ENCODE measurements at places on chromosomes 6 and 20.

- no peak for DNase-seq
These were observed 151.7 kb downstream of the TMEM200A start for GRCh38 chr6:130517444-130517931.

GRCh38 chr6:135906542-135906941 lies 55.0 kb downstream of the PDE7B start:
- no peak for DNase-seq

DNA sequence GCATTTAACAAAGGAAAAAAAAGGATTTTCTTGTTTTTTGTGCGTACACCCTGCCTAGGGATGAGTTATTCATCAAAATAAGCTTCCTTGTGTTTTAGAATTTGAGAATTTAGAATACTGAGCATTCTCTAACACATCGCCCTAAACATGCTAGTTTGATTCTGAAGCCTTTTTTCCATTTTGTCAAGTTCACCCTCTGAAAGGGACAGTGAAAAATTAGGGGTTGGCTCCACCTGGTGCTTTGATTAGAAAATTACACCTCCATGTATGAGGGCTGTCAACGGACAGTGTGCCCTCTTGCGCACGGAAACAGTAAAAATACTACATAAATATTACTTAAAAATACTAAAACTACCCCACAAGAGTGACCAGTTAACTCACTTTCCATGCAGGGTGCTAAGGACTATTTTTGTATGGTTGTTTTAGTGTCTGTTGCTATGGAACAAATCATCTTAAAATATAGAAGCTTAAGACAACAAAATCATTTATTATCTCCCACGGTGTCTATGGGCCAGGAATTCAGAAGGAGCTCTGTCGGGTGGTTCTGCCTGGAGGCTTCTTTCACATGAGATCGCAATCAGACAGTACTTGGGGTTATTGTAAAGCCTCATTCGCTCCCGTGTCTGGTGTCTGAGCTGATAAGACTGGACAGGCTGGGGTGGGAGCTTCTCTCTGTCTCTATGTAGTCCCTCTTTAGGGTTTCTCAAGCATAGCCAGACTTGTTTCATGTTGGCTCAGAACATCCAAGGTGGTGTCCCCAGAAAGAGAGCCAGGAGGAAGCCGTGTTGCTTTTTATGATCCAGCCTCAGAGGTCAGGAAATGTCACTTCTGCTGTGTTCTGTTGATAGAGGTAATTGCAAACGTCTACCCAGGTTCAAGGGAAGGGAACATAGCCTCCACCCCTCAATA lies 41.1 kb upstream of the TMEM170B start:
- peak; percentile 58 for DNase-seq

DNA sequence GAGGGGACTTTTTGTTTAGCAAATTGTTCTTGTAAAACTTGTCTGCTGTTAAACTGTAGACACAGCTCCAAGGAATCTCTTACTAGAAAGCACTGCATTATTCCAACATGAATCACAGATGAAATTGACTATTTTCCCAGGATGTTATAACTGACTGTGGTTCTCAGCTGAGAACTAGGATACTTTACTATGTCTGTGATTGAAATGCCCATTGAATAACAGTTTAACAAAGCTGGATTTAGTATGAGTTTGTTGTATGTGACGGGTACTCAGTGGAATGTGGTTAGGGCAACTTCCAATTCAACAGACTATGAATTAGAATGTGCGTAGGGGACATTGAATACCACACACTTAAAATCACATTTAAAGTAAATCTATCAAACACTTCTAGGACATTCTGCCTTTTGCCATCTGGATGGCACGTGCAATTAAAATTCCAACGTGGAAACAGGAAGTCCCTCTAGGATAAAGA lies 193.4 kb upstream of the PREP start:
- DNase-seq, result no peak

GRCh38 chr6:116251568-116252384 lies 2.1 kb downstream of the TSPYL4 start:
- no peak for DNase-seq

- no peak for DNase-seq
These were observed 47.7 kb downstream of the COL12A1 start for GRCh38 chr6:75158176-75158575.

DNA sequence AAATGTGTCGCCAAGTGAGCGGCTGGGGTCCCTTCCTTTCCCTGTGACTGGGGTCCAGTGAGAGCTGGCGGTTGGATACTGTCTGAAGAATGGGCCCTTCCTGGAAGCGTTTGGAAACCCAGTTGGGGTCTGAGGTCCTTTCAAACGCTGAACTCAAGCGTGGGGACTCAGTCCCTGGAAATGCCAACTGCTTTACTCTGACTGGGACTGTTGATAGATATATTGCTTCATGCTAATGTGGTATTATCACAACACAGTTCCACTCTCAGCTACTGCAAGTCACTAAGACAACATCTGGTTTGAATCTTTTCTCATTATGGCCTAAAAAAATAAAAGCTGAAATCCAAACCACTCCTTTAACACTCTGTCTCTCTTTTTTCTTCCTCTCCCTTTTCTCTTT lies 23.7 kb upstream of the PSMF1 start:
- DNase-seq, result no peak

GRCh38 chr6:166573511-166574216 lies 12.8 kb downstream of the RAMACL start:
- DNase-seq, result no peak

DNA sequence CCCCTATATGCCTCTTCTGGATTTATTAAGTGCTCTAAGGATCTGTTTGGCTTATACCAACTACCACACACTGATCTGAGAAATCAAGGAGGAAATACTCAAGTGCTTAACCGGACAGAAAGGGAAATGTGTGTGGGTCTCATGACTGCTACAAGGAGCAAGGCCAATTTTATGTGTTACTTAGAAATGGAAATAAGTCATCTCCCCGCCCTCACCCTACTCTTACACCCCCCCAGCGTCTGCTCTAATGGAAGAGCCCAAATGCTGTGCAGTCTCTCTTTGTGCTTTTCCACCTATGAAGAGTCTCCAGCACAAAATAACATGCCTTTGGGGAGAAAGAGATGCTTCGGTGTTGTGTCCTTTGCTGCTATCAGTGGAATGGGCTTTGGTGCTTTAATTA lies 428.8 kb upstream of the ARID1B start:
- DNase-seq, result no peak

DNA sequence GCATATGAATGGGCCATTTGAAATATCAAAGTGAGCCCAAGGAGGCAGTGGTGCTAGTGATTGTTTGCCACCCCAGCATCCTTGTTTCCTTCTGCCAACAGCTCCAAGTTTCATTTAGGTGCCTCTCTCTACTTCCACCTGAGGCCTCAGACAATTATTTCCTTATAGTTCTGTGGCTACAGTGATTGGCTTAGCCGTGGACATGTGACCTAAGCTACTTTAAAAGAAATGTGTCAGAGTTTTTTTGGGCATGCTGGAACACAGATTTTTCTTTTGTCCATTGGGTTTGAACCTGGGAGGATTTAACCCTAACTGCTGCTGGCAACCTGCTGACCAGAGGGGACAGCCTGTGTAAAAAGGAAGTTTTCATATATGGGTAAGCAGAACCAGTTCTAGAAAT lies 319.4 kb downstream of the CD109 start:
- no peak for DNase-seq

- DNase-seq, result no peak
These were observed 8.7 kb downstream of the PLAGL1 start for GRCh38 chr6:143999406-143999805.

DNA sequence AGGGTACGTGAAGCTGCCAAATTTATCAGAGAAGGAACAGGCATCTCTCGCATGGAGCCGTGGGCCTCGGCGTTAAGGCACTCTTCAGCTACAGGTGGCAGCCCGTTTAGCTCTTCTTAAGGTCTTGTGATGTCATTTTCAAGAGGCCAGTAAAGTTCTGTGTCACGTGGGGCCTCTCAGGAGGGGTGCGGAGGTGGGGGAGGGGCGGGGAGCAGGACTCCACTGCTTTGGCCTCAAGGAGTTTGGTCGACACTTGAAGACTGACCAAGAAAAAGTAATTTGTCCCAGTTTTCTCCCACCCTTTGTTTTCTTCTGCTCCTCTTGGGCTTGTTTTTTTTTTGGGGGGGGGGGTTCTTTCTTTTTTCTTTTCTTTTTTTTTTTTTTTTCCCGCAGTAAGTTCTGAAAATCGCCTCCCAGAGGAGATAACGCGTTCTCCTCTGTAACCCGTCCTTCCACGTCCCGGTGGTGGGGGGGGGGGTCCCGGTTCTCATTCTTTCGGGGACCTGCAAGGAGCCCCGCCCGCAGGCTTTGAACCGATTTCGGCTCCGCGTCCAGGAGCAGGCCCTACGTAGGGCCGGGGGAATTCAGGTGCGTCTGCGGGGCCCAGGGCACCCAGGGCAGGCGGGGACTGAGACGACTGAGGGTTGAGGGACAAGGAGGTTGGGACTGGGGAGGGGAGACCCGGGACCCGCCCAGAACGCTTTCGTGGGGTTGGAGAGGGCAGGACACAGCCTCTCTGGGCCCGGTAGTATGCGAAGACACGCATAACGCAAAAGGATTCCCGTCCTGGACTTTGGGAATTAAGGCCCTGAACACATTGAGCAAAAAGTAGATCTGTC lies 26.0 kb downstream of the GPX6 start:
- no peak for DNase-seq

DNA sequence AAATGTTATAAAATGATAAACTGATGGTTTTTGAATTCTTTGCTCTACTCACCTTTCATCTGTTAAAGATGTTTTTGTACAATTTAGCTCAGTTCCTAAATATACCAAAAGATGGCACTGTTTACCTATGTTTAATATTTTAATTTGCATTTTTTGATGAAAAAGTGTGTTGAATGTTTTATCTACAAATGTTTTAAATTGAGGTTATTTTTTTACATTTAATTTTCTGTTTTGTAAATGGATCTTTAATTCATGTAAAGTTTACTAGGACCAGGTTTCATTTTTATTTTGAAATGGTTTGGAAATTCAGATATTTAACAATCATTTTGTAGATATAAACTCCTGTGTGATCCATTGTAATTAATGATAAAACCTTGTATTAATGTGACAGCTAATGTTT lies 30.0 kb downstream of the CDKAL1 start:
- DNase-seq, result no peak

- DNase-seq, result no peak
These were observed 19.3 kb upstream of the ZNF831 start for GRCh38 chr20:59144179-59144830.

Measured in LNCaP clone FGC (cell line).